HuH-7 (cell line): ENCODE measurements at places on chromosomes 1 and 21.

- DNase-seq: no peak
Observed at GRCh38 chr1:160911441-160911840, 26.5 kb upstream of the ITLN1 start.

DNA sequence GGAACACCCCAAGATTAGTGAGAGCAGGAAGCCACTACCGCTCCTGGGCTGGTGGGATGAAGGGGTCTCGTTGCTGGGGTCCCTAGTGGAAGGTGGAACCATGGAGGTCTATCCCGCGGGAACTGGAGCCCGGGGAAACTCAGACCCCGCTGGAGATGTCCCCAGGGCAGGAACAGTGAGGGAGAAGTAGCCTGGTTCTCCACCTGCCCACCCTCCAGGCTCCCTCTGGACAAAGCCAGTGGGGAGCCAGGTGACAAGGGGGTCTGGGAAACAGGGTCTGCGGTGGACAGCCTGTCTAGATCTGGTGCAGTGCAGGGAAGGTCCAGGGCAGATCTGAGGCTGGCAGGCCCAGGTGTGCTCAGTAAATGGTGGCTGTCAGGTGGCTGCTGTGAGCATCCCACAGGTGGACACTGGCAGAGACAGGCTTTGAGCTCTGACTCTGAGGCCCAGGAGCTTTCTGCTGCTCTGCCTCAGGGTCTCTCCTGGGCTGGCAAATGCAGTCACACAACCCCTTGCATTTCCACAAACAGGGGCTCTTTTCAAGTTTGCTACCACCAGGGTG, 88.0 kb upstream of the TLR5 start:
- no peak for DNase-seq

DNA sequence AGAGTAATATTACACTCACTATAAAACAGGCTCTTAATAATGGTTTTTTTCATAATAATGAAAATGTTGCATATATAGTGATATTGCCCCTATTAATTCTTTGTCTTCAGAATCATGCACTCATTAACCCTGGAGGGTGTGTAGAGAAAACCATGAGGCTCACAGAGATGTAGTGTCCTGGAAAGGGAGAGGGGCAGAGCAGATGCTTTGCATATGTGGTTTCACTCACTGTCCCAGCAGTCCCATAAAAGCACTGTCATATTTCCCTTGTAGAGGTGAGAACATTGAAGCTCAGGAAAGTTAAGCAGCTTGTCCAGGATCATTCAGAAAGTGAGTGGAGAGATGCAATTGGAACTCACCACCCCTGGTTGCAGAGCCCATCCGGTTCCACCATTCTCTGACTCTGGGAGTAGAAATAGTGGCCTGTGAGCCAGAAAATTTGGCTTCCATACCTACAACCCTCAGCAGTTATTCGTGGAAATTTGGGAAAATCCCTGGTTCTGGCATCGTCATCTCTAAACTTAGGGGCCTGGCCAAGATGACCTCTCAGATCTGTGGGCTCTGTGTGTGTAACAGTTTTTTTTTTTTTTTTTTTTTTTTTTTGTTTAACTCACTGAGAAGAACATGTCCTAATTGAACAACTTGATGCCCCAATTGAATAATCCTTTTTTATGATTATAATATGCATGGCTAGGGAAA, 86.4 kb downstream of the RGL1 start:
- DNase-seq: no peak

GRCh38 chr1:210081494-210081893, 143.5 kb downstream of the SYT14 start:
- no peak for DNase-seq

- DNase-seq: no peak
Observed at GRCh38 chr1:220880362-220880670, 1.1 kb downstream of the HLX start.

- DNase-seq: peak; percentile 84
Observed at GRCh38 chr1:20486457-20487235, 636 bp upstream of the CAMK2N1 start.

- DNase-seq: no peak
Observed at GRCh38 chr1:7508934-7509519, 262.1 kb upstream of the VAMP3 start.

- DNase-seq: no peak
Observed at GRCh38 chr21:26933448-26933847, 33.4 kb downstream of the ADAMTS5 start.

DNA sequence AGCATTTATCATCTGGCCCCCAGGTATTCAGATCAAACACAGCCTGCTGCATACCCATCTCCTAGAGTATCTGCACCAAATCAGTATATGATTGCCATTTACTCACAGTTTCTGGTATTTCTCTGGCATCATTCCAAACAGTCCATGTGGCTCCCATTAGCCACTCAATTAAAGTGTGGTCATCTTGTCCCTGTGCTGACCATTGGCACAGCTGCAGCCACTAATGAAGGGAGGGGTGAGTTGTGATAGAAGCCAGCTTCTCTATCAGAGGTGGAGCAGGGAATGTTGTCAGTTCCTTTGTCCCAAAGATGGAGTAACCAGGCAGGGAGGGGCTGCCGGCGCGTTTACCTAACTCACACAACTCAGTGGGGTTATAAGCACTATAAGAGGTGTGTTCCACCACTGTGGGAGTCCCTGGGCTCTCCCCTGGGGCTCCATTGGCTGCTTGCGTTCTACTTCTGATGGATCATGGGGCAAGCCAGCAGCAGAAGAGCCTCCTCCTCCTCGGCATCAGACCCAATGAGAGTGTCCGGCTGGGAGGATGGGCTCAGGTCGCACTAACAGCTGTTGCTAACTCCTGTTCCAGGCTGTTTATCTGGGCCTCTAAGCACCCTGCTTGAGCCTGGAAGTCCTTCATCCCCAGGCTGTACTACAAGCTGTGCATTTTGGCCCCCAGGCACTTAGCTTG, 108.6 kb downstream of the GDAP2 start:
- no peak for DNase-seq

DNA sequence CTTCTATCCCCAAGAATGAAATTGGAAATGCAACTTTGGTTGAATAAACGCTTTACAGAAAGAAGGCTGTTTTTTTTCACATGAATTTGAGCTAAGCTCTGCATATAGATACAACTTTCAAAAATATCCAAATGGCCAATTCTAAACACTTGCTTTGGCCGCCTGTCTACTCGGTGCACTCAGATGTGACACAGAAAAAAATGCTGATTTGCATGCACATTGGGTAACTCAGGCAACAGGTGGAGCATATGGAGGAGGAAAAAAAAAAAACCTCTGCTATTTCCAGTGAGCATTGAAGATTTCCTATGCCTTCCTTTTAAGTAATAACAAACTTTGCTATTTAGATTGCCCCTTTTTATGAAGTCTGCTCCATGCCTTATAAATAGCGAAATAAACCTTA, 262.5 kb downstream of the GRIK1 start:
- DNase-seq: no peak

GRCh38 chr1:58763214-58763613, 20.6 kb downstream of the JUN start:
- DNase-seq: no peak

DNA sequence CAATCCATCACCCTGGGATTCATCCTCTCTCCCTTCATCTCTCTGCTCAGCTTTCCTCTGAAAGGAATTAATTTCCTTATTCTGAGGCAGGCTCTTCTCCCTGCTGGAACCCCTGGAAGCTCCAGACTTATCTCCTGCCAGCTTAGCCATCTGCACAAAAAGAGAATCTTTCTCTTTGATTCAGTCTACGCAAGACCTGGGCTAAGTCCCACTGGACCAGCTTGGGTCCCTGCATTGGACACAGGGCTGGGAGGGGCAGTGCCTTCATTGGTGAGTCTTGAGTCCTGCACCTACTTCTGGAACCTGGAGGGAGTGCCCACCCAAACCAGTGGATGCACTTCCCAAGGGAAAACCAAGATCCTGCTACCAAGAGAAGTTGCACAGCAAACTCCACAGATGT, 271.7 kb upstream of the CSF3R start:
- DNase-seq: no peak

DNA sequence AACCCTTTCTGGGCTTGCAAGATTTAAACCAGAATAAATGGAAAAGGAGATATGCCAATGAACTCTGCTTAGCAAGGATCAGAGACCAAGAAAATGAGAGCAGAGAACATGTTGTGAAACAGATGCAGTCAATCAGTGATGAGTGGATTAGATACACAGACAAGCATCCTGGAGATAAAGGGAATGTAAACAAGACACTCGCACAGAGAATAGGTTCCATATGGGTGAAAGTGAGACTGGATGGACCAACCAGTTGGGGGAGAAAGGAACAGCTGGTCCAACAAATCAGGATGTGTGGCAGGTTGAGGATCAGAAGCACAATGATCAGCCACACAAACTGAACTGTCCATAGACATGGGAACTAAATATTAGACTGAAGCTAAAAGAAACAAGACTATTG, 338.2 kb downstream of the ASTN1 start:
- DNase-seq: no peak

DNA sequence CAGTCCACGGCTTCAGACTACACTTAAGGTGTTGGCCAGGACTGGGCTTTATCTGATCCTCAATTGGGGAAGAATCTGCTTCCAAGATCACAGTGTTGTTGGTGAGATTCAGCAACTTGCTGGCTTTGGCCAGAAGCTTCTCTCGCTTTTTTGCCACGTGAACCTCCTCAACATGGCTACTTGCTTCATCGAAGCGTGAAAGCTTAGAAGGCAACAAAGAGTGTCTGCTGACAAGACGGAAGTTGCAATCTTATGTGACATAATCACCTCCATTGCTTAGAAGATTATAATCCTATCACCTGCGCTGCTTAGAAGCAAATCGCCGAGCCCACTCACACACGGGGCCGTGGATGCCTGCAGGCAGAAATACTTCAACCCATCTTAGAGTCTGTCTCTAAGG, 10.4 kb upstream of the ITPKB start:
- DNase-seq: no peak

DNA sequence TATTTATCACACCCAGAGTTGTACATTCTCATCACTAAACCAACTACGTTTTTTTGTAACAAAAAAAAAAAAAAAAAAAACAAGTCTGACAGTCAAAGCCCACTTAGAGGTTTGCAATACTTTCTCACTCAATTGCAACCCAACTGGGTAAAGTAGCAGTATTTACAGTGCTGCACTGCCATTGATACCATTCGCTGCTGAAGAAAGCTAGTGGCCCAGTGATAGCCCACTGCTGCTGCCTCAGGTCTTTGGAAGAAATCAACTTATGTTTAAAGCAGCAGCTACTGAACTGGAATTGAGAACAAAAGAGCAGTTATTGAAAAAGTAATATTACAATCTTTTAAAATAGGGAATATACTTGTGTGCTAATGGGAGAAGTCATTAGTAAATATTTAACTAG, 2.7 kb downstream of the HNRNPU start:
- no peak for DNase-seq

DNA sequence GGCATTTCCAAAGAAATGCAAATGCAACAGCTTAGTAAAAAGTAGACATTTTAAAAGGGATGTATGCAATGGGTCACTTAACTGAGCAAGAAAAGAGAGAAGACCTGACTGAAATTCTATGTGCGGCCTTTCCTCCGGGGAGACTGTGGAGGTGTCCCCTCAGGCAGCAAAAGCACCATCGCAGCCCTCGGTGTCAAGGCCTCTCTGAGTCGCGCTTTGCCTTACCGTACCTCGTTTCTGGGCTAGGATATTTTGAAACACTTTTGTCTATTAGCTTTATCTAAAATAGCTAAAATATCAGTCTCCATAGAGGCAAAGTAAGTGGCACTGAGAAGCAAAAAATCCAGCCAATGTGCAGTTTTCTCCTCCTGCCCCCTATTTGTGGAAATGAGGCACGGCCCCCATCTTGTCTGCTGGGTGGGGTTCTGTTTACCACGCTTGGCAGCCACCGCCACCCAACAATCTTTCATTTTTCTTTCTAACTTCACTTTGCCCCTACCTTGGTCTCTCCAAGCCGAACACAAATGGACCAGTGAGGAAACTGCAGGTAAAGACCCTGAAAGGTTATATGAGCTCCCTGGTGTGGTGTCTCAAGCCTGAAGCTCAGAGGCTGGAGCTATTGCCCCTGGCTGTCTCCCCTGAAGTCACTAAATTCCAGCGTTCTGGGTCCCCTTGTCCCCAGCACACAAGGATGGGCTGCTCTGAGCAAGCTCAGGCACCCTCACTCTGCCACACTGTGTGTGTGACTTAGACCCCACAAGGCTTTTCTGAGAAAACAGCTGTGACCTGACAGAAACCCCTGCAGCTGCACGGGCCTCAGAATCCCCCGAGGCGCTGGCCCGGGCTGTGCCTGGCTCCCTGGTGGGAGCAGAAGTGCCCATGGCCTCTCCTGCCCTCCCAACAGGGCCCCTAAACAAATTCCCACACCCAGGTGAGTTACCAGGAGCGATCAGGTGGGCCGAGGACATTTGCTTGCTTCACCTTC, 1.6 kb downstream of the CD247 start:
- DNase-seq: no peak

GRCh38 chr1:227318853-227319607, 738 bp upstream of the CDC42BPA start:
- DNase-seq: peak; percentile 71

- peak; percentile 43 for DNase-seq
Observed at GRCh38 chr1:183030053-183030452, 6.8 kb downstream of the LAMC1 start.

GRCh38 chr1:12126781-12127180, 40.0 kb upstream of the TNFRSF1B start:
- DNase-seq: no peak

GRCh38 chr1:206706298-206706791, 21.6 kb downstream of the MAPKAPK2 start:
- no peak for DNase-seq

DNA sequence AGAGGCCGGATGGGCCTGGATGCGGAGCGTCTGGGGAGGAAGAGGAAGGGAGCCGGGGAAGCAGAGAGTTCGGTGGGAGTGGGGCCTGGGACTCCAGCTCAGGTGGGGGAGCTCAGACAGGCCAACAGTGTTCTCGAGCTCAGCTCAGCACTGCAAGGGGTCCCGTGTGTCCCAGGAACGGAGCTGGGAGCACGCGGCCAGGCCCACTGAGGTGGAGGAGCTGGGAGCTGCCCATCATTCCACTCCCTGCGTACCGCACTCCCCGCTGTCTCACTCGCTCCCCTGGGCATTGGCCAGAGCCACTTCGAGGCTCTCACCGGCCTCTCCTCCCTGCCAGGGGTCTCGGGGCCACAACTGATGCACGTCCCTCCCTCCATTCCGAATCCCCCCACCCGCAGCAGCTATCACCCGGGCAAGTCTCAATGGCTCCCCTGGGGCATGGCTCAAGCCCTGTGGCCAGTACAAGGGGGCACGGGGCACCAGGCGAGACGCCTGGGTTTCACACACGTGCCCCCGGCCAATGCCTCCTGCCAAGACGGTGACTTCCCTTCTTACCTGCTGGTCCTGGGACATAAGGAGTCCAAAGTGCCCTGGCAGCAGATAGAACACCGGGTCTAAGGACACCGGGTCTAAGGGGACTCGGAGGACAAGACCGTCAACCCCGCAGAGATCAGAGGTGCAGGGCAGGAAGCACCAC, 30.3 kb upstream of the COL6A2 start:
- DNase-seq: no peak
